Heart right ventricle (tissue), 16 donors: ENCODE measurements at places on chromosomes 16 and 17. TPM values are rescaled to one million over a fixed set of nuclear protein-coding genes. Genes with fewer than 3 reads are reported as not detected.

GRCh38 chr17:82457073-82457928 is 1.2 kb upstream of the NARF start:
- no peaks in the 10 kb centered on the region for H3K27me3 ChIP-seq
- DNase-seq: no peak
- no peaks in the 10 kb centered on the region for H3K36me3 ChIP-seq
- H3K4me1 ChIP-seq: peaks cover 19% of the 10 kb centered on the region
- peak overlapping the region; percentile 100 for H3K27ac ChIP-seq

- H3K27me3 ChIP-seq: no peaks in the 10 kb centered on the region
- no peak overlapping the region for H3K27ac ChIP-seq
- no peak for DNase-seq
- H3K4me3 ChIP-seq: no peak overlapping the region
These were observed 6.0 kb upstream of the RPH3AL start for GRCh38 chr17:358491-359151.

DNA sequence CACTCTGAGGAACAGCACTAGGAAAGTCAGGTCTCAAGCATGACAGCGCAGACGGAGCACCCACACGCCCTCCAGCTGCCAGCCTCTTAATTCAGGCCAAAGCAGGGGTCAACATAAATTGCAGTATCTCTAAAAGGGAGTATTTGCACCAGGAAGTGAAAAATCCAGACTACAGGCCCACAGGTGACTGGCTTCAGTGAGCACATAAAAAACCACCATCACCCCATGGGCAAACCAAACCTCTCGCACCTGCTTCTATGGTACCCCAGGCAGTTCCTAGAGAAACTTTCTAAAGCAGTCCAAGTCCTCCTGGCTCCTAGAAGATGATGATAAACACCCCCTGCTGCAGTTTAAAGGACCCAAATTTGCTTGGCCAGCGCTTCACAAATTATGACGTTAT is 129.8 kb downstream of the ZNF423 start:
- no peaks in the 10 kb centered on the region for H3K4me1 ChIP-seq
- DNase-seq: no peak
- no peaks in the 10 kb centered on the region for H3K27me3 ChIP-seq
- no peak overlapping the region for H3K4me3 ChIP-seq
- no peaks in the 10 kb centered on the region for H3K36me3 ChIP-seq
- no peak overlapping the region for H3K27ac ChIP-seq

- H3K4me1 ChIP-seq: peaks cover 9% of the 10 kb centered on the region
- no peak overlapping the region for H3K4me3 ChIP-seq
- DNase-seq: no peak
- no peaks in the 10 kb centered on the region for H3K36me3 ChIP-seq
These were observed 21.6 kb upstream of the TOB1 start for GRCh38 chr17:50887705-50888245.

- H3K4me1 ChIP-seq: no peaks in the 10 kb centered on the region
- no peak overlapping the region for H3K4me3 ChIP-seq
- peaks cover 16% of the 10 kb centered on the region for H3K36me3 ChIP-seq
- DNase-seq: no peak
- no peaks in the 10 kb centered on the region for H3K27me3 ChIP-seq
- H3K27ac ChIP-seq: no peak overlapping the region
These were observed 15.8 kb upstream of the EXOSC6 start for GRCh38 chr16:70267516-70267915.

- H3K27ac ChIP-seq: peak overlapping the region; percentile 99
- DNase-seq: no peak
- H3K4me1 ChIP-seq: peaks cover 15% of the 10 kb centered on the region
- H3K27me3 ChIP-seq: no peaks in the 10 kb centered on the region
- no peaks in the 10 kb centered on the region for H3K36me3 ChIP-seq
- H3K4me3 ChIP-seq: peak overlapping the region; percentile 72
These were observed 2.6 kb downstream of the MYL11 start for GRCh38 chr16:30377050-30377811.

GRCh38 chr17:15893658-15894024 is 51.3 kb upstream of the ADORA2B start:
- no peak overlapping the region for H3K4me3 ChIP-seq
- no peak overlapping the region for H3K27ac ChIP-seq
- DNase-seq: no peak
- no peaks in the 10 kb centered on the region for H3K27me3 ChIP-seq
- H3K36me3 ChIP-seq: no peaks in the 10 kb centered on the region

DNA sequence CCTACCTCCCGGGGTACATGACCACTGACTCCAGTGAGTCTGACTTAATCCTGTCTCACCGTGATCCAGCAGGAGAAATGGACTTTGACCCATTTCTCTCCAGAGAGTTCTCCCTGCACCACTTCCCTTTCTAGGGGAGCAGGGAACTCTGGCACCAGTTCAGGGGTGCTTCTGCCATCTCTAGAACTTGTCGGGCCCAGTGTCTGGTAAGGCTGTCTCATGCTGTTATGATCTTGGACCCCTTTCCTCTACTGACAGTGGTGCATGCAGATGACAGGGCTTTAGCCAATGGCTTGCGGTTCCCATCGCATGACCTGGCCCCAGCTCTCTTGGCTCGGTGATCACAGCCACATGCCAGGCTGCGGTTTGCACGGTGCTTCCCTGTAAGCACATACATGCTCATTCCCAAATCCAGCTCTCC is 62.0 kb downstream of the SLC39A11 start:
- no peak for DNase-seq
- H3K36me3 ChIP-seq: peaks cover 6% of the 10 kb centered on the region
- H3K27me3 ChIP-seq: no peaks in the 10 kb centered on the region
- no peak overlapping the region for H3K27ac ChIP-seq
- H3K4me3 ChIP-seq: no peak overlapping the region
- no peaks in the 10 kb centered on the region for H3K4me1 ChIP-seq

- peaks cover 16% of the 10 kb centered on the region for H3K36me3 ChIP-seq
- H3K4me3 ChIP-seq: peak overlapping the region; percentile 67
- H3K27me3 ChIP-seq: peaks cover 94% of the 10 kb centered on the region
- no peak for DNase-seq
- H3K4me1 ChIP-seq: peaks cover 72% of the 10 kb centered on the region
These were observed 548 bp downstream of the TBX2 start for GRCh38 chr17:61400066-61400716.

- H3K27me3 ChIP-seq: no peaks in the 10 kb centered on the region
- peaks cover 12% of the 10 kb centered on the region for H3K36me3 ChIP-seq
- no peak overlapping the region for H3K4me3 ChIP-seq
These were observed 13.8 kb upstream of the CDR2 start for GRCh38 chr16:22388101-22388644.

- H3K4me1 ChIP-seq: peaks cover 5% of the 10 kb centered on the region
- no peak overlapping the region for H3K4me3 ChIP-seq
- no peak overlapping the region for H3K27ac ChIP-seq
- peaks cover 100% of the 10 kb centered on the region for H3K36me3 ChIP-seq
- DNase-seq: no peak
These were observed 44.4 kb downstream of the BRD7 start for GRCh38 chr16:50324345-50324744.

The SLC5A11 gene
- total RNA-seq: not detected

The NPIPA3 gene
- 2.2 TPM for total RNA-seq
